Activated CD4-positive, alpha-beta memory T cell treated with anti-CD3 and anti-CD28 coated beads for 36 hours (primary cell): ENCODE measurements at places on chromosomes 13 and 19.

DNA sequence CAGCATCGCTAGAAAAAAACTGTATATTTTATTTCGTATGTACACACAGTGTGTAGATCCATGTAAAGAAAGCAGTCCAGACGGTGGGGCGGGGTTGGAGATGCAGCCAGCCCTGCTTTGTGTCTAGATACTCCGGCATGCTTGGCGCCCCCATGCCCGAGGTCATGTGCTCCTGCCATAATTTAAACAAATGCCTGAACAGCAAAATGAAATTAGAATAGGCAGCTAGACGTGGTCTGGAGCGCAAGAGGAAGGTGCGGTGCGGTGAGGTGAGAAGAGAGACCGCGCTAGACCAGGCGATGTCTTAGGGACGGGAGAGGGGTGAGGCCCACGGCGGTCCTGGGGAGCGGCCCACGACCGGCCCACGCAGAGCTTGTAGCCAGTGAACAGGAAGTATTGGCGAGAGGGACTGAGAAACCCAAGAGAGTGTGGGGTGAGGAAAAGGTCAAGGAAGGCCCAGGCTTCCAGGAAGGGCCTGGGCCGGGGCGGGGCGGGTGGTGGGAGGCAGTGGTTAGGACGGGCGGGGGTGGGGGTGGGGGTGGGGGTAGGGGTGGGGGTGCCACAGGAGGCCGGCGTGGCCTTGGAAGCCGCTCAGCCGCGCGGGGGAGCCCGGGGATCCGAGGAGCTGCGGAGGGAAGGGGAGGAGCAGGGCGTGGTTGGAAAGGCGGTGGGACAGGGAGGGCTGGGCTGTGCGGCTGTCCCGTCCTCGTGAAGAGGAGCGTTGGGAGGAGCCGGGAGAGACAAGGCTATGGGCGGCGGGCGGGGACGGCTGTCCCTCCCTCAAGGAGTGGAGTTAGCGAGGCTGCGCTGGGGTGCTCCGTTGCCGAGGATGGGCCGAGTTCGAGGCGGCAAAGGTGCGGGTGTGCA is 254.7 kb upstream of the SGCG start:
- DNase-seq, result no peak

DNA sequence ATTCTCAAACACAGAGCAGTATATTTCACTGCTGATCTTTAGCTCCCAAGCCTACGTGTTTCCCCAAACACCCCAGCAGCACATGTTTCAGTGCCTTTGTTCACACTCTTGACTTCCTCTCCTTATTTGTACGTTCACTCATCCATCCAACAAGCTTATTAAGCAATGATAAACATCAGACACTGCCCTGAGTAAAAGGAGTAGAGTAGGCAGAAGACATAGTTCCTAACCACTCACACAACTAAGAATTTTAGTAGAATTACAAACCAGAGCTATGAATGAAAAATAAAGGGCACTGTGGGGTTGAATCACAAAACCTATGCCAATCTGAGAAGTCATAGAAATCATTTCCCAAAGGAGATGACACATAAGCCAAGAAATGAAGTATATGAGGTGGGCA is 213.5 kb downstream of the DIAPH3 start:
- DNase-seq, result no peak

GRCh38 chr13:22926748-22927400 is 253.9 kb upstream of the SGCG start:
- no peak for DNase-seq

DNA sequence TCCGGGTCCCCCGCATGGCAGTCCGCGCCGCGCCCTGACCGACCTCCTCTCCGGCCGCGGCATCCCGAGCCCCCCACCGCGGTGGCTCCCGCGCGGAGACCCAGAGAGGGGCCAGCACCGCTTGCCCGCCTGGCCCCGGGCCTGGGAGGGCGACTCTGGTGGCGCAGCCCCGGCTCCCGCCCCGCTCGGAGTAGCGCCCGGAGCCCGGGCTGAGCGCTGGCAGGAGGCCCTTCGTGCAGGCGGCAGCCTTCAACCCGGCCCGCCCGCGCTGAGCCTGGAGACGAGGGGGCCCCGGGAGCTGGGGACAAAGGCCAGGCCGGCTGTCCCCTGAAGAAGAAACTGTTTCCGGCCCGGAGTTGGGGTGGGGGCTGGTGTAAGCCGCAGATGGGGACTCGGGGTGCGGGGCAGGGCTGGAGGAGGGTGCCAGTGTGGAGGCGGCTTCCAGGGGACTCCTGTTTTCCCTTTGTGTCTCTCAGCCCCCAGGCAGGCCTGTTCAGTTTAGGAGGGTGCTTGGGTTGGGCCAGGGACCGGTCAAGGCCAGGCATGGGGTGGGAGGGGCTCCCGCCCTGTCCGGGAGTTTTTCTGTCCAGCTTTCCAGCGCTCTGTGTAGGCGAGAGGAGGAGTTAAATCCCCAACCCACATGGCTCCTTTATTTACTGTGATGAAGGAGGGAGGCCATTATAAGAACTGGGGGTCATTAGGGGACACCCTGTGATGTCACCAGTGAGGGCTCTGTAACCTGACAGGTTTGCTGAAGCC is 935 bp downstream of the LRP3 start:
- DNase-seq, result no peak

DNA sequence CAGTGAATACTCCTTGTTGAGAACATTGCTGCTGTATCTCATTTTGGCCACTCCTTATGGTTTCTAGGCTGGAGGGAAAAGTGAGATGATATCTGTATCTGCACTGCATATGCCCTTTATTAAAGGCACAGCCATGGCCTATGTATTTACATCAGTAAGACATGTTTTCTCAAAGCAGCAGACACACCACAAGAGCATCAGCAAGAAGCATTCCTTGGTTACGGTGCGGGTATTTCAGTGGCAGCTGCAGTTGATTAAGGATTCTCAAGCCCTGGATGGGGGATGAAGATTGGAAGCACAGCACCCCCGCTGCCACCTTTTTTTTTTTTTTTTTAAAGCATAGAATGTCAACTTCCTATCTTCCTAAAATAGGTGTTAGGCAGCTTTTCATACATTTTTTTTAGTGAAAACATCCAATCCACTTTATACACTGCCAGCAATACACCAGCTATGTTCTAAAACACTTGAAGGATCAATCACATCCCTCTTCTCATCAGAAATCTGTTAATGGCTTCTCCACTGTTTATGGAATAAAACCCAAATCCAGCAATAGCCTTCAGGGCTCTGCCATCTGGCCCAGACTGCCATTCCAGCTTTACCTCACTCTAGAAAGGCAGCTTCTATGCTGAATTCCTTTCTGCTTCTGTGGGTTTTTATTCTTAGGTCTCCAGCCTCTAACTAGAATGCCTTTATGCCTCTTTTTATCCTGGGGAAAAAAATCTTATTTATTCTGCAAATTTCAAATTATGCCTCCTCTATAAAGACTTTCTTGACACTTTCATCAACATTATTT is 331.0 kb downstream of the DNAJC15 start:
- no peak for DNase-seq

- DNase-seq, result no peak
These were observed 28.3 kb downstream of the INSR start for GRCh38 chr19:7265963-7266362.

- no peak for DNase-seq
These were observed at the start of gene HPN for GRCh38 chr19:35041548-35042055. HPN (plus strand) TSS chr19:35041721; CDS start chr19:35042507, 786 bp downstream.

- no peak for DNase-seq
These were observed 10.2 kb downstream of the C2CD4C start for GRCh38 chr19:398719-399118.

- DNase-seq, result no peak
These were observed 267.4 kb downstream of the ABCC4 start for GRCh38 chr13:95033890-95034289.

DNA sequence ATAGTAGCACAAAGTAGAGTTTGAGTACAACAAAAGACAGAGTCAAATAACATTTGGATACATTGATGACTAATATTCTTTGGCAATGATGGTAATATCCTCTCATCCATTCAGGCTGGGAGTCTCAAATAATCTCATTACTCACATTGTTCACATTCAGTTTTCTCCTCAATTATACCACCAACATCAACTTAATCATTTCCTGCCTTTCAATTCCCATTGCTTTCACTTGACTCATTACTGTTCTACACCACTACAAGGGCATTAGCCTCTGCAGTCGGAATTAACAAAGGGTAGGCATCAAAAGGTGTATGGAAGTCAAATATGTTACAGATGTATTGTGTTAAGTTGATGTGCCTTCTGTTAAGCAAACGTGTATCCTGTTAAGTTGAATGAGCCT is 518.4 kb upstream of the SLITRK1 start:
- DNase-seq, result no peak

GRCh38 chr13:20826843-20827560 is 53.2 kb upstream of the EEF1AKMT1 start:
- no peak for DNase-seq

DNA sequence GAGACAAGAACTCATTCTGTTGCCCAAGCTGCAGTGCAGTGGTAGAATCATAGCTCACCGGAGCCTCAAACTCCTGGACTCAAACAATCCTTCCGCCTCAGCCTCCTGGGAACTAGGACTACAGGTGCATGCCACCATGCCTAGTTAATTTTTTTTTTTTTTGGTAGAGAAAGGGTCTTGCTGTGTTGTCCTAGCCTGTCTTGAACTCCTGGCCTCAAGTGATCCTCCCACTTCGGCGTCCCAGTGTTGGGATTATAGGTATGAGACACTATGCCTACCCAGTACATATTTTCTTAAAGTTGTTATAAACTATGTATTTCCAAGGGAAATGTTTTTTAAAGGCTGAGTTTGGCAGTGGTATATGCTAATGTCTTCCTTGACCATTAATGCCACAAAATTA is 412.6 kb downstream of the KLF12 start:
- DNase-seq, result no peak

- DNase-seq, result no peak
These were observed 10.3 kb upstream of the ZNF177 start for GRCh38 chr19:9352505-9352904.

DNA sequence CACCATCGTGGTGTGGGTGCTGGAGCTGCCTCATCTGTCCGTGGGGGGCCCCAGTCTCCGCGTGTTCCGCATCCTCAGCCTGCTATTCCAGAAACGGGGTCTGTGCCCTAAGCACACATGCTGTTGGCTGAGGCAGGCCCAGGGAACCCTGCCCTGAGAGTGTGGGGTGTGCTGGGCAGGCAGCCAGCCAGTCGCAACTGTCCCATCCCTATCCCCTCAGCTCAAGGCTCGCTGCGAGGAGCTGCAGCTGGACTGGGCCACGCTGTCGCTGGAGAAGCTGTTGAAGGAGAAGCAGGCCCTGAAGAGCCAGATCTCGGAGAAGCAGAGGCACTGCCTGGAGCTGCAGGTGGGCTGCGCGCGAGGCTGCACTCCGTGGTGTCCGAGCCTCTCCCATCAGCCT is 21.9 kb downstream of the PLEKHJ1 start:
- DNase-seq, result no peak

GRCh38 chr13:111542530-111543341 is 222.3 kb downstream of the TEX29 start:
- no peak for DNase-seq

DNA sequence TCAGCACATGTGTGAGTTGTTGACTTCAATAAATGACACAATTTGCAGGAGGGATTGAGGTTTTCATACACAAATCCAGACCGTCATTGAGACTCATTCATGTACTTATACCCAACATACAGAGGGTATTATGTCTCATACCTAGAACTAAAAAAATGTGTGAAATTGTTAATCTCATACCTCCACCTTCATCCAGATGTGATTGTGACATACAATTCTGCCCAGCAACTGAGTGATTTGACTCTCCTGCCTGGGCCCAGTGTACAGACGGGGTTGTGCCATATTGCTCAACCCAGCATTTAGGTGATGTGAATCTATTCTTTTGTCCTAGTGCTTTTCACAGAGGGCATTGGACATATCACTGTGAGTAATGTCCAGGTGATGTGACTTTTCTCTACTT is 12.6 kb upstream of the ZNF681 start:
- DNase-seq, result peak; percentile 63

DNA sequence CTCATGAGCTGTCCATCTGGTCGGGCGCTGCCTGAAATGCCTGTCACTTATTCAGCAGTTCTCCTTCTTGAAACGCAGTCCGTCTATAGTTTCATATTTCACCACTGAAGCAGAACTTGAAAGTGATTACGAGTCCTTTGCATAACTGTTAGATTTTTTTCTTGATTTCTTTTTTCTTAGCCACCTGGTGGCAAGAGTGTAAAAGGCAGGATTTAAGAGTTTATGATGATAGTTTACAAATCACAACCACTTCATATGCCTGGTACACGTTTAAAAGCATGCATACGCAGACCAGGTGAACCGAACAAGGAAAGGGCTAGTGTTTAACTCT is 45.8 kb downstream of the GGACT start:
- peak; percentile 20 for DNase-seq

DNA sequence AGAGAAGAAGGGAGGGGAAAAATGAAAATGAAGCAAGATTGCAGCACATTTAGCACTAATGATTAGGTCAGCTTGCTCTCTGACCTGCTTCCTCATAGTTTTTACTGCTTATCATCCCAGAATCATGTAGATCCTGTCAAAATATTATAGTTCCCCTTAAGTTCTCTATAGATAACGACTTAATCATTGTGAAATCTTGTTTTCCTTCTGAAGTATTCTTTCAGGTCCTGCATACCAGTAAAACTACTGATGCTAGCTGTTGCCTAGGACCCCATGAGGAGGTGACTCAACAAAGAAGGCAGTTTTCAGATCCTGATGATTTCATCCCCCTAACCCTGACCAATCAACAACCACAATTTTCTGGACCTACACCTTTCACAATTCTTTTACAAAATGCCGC is 1131.7 kb downstream of the SLITRK5 start:
- DNase-seq, result no peak

GRCh38 chr13:76216729-76217128 is 580.6 kb downstream of the LMO7 start:
- no peak for DNase-seq

DNA sequence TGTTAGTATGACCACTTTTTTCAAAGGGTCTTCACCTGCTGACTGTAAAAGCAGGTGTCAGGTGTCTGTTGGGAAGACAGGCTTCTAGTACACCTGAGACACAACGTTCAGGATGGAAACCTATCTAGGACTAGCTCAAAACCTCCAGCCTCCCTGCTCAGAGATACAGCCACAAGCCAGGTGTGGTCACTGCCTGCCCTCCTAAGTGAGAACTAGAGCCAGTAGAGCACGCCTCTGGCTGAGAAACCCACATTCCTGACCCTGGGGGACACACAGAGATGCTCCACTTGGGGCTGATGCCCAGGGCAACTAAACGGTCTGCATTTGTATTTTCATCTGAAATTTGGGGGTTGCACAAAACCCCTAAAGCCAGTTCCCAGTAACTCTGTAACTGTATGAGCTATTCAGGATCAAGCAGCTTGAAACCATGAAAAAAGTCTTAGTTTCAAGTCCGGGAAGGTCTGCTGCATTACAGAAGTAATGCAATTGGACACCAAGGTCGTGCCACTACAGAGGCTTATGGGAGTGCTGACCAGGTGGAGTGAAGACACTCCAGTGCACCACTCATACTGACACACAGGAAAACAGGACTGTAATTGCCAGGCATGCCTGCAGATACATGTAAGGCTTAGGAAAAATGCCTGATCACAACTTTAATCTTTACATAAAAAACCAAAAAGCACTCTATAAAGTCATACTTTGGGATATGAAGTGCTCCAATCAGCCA is 27.8 kb downstream of the ANKRD10 start:
- no peak for DNase-seq
